ENCODE measurements at places on chromosomes 2 and 18.

GRCh38 chr2:197920592-197921201, 116.3 kb downstream of the PLCL1 start:
- no peak for DNase-seq

- DNase-seq: no peak
Measured at GRCh38 chr2:205261516-205262020, 420.7 kb upstream of the NRP2 start.

- peak; percentile 63 for DNase-seq
Measured at GRCh38 chr18:67417864-67418523, 98.5 kb downstream of the DSEL start.

GRCh38 chr2:239601880-239602279, 201.1 kb upstream of the HDAC4 start:
- no peak for DNase-seq

DNA sequence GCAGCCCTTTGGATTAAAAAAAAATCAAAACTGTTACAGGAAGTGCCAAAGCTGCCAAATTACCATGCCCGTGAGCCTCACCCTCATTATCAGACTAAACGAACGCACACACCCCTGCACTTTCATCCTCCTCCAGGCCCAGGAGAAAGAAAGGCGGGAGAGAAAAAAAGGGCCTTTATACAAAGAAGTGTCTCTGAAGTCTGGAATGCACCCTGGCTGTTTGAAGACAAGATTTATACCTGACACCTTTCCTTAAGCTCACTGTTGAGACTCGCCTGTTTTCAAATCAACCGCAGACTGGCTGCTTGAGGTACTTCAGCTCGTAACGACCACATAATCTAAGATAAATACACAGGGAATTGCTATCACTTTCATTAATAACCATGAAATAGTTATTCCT, 31.0 kb downstream of the EDAR start:
- DNase-seq: no peak

DNA sequence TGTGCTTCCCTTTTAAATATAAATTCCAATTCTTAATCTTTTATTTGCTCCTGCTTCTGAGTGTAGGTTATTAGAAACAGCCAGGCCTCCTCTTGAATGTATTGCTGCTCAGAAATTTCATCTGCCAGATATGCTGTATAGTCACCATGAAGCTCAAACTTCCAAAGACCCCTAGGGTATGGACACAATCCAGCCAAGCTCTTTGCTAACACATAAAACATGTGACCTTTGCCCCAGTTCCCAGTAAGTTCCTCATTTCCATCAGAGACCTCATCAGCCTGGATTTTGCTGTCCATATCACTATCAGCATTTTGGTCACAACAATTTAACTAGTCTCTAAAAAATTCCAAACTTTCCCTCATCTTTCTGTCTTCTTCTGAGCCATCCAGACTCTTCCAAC, 75.2 kb downstream of the MAP2 start:
- DNase-seq: no peak

GRCh38 chr2:117957616-117958015, 56.3 kb downstream of the CCDC93 start:
- no peak for DNase-seq

DNA sequence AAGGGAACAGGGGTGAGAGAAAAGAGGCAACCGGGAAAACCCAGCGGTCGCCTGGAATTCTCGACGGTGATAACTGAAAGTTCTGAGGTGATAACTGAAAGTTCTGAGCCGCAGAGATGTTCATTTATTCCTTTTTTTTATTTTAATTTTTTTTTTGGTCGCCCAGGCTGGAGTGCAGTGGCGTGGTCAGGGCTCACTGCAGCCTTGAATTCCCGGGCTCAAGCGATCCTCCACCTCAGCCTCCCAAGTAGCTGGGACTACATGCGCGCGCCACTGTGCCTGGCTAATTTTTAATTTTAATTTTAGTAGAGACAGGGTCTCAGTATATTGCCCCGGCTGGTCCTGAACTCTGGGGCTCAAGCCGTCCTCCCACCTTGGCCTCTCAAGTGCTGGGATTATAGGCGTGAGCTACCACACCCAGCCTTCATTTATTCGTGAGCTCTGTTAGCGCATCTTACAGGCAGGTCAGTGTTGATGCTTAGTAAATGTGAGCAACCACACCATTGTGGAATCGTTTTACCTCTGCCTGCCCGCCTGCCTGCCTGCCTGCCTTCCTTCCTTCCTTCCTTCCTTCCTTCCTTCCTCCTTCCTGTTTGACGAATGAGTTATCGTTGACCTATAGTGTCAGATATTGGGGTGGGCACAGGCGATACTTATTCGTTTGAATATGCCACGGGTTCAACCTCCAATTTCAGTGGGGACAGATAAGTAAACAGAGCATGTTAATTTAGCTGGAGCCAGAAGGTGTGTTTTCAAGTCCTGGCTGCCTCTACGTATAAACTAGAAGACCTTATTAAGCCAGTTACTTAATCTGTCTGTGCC, 557 bp upstream of the E2F6 start:
- DNase-seq: peak; percentile 35

Data from activated CD4-positive, alpha-beta T cell treated with anti-CD3 and anti-CD28 coated beads, Interleukin-10, Interleukin-2, amounts not matched to agents 100 ng/mL and 50 ng/mL, durations not matched to agents 16 hours and 8 hours (primary cell).